WTC11 (cell line): ENCODE measurements at places on chromosomes 2 and 18. TPM values are rescaled to one million over a fixed set of nuclear protein-coding genes. Genes with fewer than 3 reads are reported as not detected.

Gene GPR35
- total RNA-seq: 0.22 to 0.60 TPM (median 0.46 TPM) in 3 replicates

Gene POTEC
- total RNA-seq: not detected in 3 replicates

Gene NYAP2
- not detected in 3 replicates for total RNA-seq

Gene SLC14A1
- total RNA-seq: not detected in 3 replicates

Gene L3MBTL4
- 1.3 to 1.8 TPM (median 1.4 TPM) in 3 replicates for total RNA-seq

Gene SFTPB
- 7.6 to 10.7 TPM (median 9.0 TPM) in 3 replicates for total RNA-seq

Gene CYS1
- 0.85 to 1.2 TPM (median 1.1 TPM) in 3 replicates for total RNA-seq

Gene BCL11A
- 45.0 to 53.2 TPM (median 46.8 TPM) in 3 replicates for total RNA-seq

Gene MAL
- total RNA-seq: 0.22 to 0.39 TPM in 2 of 3 replicates, not detected in the other

Gene TGFA
- 2.5 to 3.0 TPM (median 2.7 TPM) in 3 replicates for total RNA-seq

Gene LRP1B
- total RNA-seq: 0.14 to 0.52 TPM (median 0.44 TPM) in 3 replicates

Gene CCDC141
- total RNA-seq: 8.5 to 10.2 TPM (median 8.8 TPM) in 3 replicates

Gene SERPINB4
- 0.37 to 1.3 TPM (median 0.53 TPM) in 3 replicates for total RNA-seq

Gene C2orf78
- 0.21 to 0.39 TPM (median 0.37 TPM) in 3 replicates for total RNA-seq

Gene GTF3C2
- total RNA-seq: 103 to 123 TPM (median 107 TPM) in 3 replicates

DNA sequence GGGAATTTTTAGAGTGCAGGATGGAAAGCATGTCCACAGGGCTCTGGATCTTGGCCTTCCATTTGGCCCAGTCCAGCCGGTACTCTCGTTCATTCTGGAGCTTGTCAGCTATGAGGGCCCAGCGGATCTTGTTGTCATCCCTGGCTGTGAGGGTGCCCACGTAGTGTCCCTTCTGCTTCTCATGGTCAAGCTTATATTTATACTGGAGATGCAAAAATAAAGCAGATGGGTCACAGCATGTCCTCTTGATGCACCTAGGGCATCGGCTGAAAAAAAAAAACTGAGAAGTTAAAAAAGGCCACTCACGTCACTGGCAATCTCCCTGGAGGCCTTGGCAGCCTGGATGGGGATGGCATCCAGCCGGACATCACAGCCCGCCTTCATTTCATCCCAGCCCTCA lies 160.5 kb downstream of the RIF1 start:
- DNase-seq: no peak

GRCh38 chr2:14189929-14190328 lies 442.6 kb upstream of the LRATD1 start:
- no peak for DNase-seq

DNA sequence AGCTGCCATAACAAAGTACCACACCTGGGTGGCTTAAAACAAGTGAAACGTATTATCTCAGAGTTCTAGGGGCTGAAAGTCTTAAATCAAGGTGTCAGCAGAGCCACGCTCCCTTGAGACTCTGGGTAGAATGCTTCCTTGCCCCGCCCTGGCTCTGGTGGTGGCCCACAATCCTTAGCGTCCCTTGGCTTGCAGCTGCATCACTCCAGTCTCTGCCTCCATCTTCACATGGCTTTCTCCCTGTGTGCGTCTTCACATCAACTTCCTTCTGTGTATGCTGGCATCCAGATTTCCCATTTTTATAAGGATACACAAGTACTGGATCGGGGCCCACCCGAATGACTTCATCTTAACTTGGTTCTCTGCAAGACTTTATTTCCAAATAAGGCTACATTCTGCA lies 62.5 kb downstream of the MRO start:
- DNase-seq: no peak

DNA sequence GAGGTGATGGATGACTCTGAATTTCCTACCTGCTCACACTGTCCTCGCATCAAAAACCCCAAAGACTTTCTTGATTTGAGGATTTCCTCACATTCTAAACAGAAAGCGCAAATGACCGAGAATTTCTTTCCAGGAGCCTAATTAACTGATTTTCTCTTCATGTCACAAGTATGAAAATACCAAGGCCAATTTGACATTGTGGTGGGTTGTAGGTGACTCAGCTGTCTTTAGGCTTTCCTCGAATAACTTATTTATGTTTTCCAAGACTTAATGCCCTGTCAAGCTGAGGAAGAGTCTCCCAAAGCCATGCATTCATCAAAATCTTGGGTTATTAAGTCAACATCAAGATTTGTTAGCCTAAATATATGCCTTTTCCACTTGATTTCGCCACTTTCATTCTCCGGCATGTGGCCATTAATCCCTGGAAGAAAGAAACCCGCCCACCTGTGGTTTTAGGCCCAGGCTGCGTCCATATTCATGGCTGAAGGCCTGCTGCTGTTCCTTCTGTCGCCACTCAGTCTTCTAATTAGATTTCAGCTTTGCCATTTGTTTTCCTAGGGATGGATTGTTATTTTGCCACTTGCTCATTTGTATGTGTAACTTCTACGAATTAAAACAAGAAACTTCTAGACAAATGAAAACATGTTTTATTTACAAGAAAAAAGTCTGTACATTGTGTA lies 84.9 kb downstream of the ST6GAL2 start:
- peak; percentile 40 for DNase-seq

- no peak for DNase-seq
Observed at GRCh38 chr2:8659735-8660492, 21.9 kb upstream of the ID2 start.

GRCh38 chr2:142974288-142975024 lies 97.0 kb downstream of the KYNU start:
- DNase-seq: no peak

DNA sequence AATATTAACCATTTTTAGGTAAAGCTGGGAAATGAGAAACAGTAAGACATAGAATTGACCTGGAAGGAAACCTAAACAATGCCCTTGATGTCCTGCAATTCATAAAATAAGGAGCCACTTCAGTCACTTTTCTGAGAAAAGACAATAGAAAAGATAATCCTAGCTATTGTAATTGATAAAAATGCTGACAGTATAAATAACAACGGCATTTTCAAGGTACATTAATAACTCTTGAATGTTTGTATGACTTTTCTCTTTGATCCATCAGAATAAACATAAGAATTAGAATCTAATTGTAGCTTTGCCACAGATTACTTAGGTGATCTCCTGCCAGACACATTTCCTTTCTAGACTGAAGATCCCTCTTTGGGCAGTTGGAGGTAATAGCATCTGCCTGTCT lies 719.5 kb downstream of the SLC4A3 start:
- no peak for DNase-seq

- no peak for DNase-seq
Observed at GRCh38 chr18:2415656-2416055, 155.6 kb downstream of the METTL4 start.

DNA sequence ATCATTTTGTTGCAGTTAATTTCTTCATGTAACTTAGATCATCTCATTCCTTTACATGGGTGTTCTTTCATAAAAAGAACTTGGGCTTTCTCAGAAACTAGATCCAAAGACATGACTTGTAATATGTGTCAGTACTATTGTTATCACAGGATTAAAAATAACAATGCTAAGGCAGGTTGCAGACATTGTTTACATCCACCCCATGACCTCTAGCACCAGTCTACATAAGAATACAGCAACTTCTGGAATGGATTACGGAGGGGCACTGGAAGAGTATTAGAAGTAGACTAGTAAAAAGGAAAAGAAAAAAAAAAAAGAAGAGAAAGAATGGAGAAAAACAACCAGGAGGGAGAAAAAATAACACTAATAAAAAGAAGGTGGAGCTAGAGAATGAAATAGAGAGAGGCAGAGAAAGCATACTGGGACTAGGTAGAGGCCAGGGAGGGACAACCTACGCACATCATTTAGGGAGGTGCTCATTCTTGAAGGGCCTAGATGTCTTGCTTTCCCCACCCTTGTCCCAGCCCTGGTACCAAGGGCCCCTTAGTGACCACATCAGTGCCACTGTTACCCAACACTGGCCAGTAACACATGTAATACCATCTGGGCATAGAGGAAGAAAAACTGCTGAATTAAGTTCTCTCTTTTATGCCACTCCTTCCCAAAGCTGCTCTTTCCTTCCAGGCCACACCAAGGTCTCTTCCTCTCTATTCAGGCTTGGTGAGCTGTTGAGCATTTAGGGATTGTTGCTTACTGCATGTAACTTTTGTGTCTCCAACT lies 70.6 kb upstream of the KLF7 start:
- no peak for DNase-seq

DNA sequence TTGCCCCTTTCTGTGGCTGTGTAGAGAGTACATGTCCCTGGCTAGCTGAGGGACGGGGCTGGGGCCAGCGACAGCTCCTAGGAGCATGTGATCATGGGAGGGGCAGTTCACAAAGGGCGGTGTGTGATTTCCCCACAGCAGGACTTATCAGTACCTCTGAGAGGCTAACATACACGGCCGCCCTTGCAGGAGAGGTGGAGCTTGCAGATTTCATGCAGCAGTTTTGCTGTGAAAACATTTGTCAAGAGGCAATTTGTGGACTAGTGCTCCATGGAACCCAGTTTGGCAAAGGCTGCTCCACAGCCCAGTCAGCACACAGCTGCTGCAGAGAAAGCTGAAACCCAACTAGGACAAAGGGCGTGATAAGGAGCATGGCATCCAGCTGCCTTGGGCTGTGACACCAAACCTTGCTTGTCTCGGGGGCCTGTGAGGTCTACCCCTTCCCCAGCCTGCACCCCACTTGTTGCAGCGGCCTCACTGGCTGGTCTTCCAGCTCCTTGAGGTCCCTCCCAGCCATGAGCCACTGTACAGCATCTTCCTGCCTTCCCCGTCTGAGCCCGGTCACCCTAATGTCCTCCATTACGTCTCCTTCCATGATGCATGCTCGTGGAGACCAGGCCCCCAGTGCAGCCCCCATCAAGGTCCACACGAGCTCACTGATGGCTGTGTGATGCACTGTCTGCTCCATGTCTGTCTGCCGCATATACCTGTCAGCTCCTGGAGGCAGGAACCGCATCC lies 121.4 kb upstream of the HDAC4 start:
- no peak for DNase-seq

GRCh38 chr2:150606380-150607060 lies 119.1 kb upstream of the RND3 start:
- DNase-seq: no peak

- no peak for DNase-seq
Observed at GRCh38 chr2:80515964-80516363, 211.4 kb upstream of the LRRTM1 start.

GRCh38 chr2:186575302-186575701 lies 14.6 kb upstream of the ITGAV start:
- DNase-seq: no peak

GRCh38 chr2:151826737-151827157 lies 1.5 kb downstream of the ARL5A start:
- DNase-seq: no peak

- no peak for DNase-seq
Observed at GRCh38 chr2:237546040-237546875, 20.1 kb upstream of the PRLH start.

DNA sequence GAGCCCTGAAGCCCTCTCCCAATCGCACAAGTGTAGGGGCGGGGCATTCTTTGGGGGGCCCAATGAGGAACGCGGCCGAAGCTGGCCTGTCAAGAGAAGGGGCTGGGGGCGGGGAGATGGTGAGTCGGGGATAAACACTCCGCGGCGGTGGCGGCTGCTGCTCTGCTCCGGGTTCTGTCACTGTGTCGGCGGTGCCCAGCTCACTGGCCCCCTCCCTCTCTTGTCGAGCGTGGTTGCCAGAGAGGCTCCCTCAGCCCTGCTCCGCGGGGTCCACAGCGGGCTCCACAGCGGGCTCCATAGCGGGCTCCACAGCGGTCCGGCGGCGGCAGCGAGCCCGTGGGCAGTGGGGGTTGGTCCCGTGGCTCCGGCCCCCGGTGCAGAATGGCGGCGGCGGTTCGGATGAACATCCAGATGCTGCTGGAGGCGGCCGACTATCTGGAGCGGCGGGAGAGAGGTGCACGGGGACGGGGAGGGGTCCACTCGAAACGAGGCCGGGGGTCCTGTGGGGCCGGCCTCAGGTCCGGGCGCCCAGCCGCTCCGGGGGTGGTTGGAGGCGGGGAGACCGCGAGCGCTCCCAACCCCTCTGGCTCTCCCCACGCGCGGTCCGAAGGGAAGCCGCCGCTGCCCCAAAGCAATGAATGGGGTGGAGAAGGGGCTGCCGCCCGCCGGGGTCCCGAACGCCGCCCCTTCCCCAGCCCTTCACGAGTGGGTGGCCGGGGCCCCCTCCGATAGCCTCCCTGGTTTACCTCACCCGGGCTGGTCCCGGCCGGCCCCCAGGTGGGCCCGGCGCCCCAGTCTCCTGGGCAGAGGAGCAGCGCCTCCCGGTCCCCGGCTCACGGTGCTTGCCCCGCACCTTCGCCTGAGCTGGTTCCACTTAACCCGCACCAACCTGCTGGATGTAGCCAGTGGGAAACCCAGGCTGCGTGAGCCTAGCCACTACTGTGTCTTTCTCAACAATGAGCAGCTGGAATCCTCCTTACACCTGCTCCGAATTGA lies at the start of gene MXD1:
MXD1 (plus strand) TSS at position 160 of the 996 bp plus-strand sequence; CDS start at position 382, 222 bp downstream.
- peak; percentile 41 for DNase-seq

GRCh38 chr2:30265052-30266015 lies 34.0 kb downstream of the LBH start:
- DNase-seq: no peak

- no peak for DNase-seq
Observed at GRCh38 chr2:8115966-8116365, 565.9 kb upstream of the ID2 start.

- DNase-seq: no peak
Observed at GRCh38 chr18:9239720-9240119, 94.9 kb upstream of the TWSG1 start.

GRCh38 chr2:127620866-127621265 lies 25.1 kb upstream of the GPR17 start:
- DNase-seq: no peak

GRCh38 chr2:189425676-189426075 lies 15.6 kb upstream of the WDR75 start:
- DNase-seq: no peak

DNA sequence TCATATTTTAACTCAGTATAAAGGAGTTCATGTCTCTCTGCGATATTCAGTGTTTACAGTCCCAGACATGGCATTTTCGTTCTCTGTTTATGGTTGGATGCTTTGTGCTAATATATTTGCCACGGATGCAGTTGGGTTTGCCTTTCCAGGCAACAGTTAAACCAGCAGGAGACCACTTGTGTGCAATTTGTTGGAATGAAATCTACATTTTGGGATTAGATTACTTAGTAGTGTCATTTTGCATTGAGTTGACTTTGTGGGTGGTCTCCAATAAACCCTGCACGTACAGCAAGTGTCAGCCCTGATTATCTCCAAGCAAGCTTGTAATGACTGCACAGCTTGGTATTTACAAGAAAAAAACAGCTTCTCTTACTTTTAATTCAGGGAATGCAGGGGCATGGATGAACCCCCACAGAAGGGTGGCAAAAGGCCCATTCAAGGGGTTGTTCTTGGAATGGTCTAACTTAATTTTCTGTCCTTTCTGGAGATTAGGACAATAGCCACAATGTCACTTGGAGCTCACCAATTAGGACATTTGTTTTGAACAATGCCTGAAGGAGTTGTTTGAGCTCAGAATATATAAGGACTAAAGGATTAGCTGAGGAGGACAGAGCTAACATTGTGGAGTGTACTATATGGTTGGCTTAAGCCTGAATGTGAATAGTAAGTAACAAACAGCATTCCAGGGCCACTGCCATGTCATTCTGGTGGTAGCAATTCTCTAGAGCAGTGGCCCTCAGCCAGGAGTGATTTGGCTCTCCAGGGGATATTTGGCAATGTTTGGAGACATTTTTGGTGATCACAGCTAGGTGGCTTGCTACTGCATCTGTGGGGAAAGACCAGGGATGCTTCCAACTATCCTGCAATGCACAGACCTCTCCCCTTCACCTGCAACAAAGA lies 121.5 kb downstream of the SLC4A3 start:
- DNase-seq: no peak
